ENCODE measurements at places on chromosomes 6 and 20. TPM values are rescaled to one million over a fixed set of nuclear protein-coding genes. Genes with fewer than 3 reads are reported as not detected.

DNA sequence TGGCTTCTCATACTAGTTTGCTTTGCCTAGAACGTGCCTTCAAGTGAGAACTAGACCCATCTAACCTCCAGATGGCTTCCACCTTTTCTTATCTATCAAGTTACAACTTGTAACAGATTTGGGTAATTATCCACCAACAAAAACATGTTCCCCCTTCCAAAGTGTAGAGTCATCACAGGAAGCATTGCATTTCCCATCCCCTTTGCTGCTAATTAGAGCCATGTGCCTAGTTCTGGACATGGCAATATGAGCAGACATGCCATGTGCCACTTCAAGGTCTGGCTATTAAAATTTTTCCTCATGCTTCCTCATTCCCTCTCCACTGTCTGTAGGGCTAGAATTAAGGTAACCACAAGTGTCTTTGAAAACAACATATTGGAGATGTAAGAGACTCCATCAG lies 814.4 kb downstream of the TENT5A start:
- DNase-seq = no peak
- H3K27ac ChIP-seq = no peak overlapping the region
- H3K36me3 ChIP-seq = peaks cover 2% of the 10 kb centered on the region
- H3K27me3 ChIP-seq = no peaks in the 10 kb centered on the region
- H3K4me3 ChIP-seq = no peak overlapping the region
- H3K4me1 ChIP-seq = no peaks in the 10 kb centered on the region

DNA sequence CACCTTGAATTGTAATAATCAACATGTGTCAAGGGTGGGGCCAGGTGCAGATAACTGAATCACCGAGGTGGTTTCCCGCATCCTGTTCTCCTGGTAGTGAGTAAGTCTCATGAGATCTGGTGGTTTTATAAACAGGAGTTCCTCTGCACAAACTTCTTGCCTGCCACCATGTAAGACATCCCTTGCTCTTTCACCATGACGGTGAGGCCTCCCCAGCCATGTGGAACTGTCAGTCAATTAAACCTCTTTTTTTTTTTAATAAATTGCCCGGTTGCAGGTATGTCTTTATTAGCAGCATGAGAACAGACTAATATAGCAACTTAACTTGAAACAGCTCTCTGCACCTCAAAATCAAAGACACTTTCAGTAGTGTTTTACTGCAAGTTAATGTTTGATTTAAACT lies 121.6 kb downstream of the OGFRL1 start:
- no peak overlapping the region for H3K27ac ChIP-seq
- H3K4me3 ChIP-seq = no peak overlapping the region
- H3K36me3 ChIP-seq = peaks cover 2% of the 10 kb centered on the region
- H3K27me3 ChIP-seq = peaks cover 39% of the 10 kb centered on the region

DNA sequence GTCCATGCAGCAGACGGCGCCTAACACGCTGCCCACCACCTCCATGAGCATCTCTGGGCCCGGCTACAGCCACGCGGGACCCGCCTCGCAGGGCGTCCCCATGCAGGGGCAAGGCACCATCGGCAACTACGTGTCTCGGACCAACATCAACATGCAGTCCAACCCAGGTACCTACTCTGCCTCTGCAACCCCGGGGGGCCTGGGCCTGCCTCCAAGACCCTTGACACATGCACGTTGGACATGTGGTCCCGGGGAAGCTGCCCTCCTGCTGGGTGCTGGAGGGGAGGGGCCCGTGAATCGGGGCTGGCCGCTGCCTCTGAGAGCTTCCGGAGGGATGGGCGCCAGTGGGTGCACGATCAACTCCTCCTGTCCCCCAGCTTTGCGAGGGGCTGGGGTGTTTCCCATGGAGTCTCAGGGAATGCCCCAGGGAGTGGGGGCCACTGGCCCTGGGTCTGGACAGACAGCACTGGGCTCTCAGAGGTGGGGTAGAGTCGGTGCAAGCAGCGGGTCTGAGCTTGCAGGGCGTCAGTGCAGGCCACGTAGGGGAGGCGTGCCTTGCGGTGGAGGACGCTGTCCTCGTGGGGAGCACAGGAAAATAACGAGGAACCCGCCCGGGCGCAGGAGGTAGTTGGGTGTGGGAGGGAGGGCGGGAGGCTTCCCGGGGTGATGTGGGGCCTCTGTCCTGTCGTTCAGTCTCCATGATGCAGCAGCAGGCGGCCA lies 19.4 kb downstream of the SS18L1 start:
- H3K27ac ChIP-seq = no peak overlapping the region
- H3K27me3 ChIP-seq = no peaks in the 10 kb centered on the region
- peaks cover 14% of the 10 kb centered on the region for H3K4me1 ChIP-seq
- H3K4me3 ChIP-seq = no peak overlapping the region
- DNase-seq = no peak

DNA sequence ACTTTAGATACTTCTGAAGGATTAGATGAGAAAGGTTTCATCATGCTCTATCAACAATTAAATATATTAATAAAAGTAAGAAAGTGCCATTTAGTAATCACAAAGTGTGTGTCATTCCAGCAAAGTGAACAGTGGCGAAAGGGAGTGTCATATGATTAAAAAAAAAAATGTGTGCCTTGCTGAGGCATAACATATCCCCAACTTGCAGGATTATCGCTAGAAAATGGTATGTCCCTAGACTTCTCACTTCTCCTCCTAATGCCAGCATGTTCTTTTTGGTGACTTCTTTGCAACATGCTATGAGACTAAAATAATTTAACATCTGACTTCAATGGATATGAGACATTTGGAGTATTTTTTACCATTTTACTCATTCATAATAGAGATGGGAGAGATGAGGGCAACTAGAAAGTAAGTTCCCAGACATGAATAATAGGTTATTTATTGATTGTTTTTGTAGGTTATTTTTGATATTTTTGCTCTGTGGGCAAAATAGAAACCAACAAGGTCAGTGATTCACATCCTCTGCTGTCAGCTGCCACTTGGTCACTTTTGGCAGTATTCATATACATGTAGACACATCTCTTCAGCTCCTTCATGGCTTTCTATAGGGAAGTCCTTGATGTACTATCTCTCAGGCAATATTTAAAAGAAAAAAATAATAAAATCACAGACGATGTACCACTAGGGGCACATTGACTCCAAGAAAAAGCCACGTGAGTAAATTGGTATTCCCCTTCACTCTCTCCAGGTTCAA lies 370.1 kb downstream of the BMP2 start:
- no peak overlapping the region for H3K4me3 ChIP-seq
- no peak overlapping the region for H3K27ac ChIP-seq
- H3K4me1 ChIP-seq = no peaks in the 10 kb centered on the region
- H3K27me3 ChIP-seq = no peaks in the 10 kb centered on the region

GRCh38 chr6:36319821-36320220 lies 16.9 kb downstream of the BNIP5 start:
- no peak overlapping the region for H3K27ac ChIP-seq
- no peak overlapping the region for H3K4me3 ChIP-seq
- no peaks in the 10 kb centered on the region for H3K4me1 ChIP-seq
- DNase-seq = no peak

- no peak overlapping the region for H3K27ac ChIP-seq
- no peaks in the 10 kb centered on the region for H3K4me1 ChIP-seq
- H3K27me3 ChIP-seq = peaks cover 54% of the 10 kb centered on the region
- H3K4me3 ChIP-seq = no peak overlapping the region
- DNase-seq = peak; percentile 48
These were observed 520 bp downstream of the SLC24A3 start for GRCh38 chr20:19212821-19213502.

DNA sequence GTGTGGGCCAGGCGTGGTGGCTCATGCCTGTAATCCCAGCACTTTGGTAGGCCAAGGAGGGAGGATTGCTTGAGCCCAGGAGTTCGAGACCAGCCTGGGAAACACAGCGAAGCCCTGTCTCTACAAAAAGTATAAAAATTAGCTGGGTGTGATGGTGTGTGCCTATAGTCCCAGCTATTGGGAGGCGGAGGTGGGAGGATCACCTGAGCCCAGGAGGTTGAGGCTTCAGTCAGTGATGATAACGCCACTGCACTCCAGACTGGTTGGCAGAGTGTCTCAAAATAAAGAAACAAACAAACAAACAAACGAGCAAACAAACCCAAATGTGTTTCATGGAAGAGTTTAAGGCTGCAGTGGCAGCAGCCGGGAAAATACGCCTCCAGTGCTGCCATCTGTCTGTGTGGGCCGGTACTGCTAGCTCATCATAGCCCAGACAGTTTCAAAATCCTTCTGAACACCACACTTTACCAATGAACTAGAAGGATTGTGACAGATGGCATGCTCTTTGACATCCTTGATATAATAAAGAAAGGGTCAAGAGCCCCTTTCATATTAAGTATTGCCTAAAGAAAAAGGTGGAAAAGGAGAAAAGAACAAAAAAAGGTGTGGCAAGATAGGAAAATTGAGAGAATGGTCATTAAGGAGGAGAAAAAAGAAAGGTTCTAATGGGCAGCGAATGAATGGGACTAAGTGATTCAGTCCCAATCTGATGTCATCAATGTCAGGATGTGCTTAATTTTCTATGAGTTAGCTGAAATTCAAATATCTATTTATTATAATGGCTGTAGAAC lies 298.6 kb downstream of the SYNE1 start:
- DNase-seq = peak; percentile 42
- no peaks in the 10 kb centered on the region for H3K36me3 ChIP-seq
- H3K4me3 ChIP-seq = no peak overlapping the region
- no peaks in the 10 kb centered on the region for H3K27me3 ChIP-seq
- H3K4me1 ChIP-seq = peaks cover 6% of the 10 kb centered on the region
- no peak overlapping the region for H3K27ac ChIP-seq

DNA sequence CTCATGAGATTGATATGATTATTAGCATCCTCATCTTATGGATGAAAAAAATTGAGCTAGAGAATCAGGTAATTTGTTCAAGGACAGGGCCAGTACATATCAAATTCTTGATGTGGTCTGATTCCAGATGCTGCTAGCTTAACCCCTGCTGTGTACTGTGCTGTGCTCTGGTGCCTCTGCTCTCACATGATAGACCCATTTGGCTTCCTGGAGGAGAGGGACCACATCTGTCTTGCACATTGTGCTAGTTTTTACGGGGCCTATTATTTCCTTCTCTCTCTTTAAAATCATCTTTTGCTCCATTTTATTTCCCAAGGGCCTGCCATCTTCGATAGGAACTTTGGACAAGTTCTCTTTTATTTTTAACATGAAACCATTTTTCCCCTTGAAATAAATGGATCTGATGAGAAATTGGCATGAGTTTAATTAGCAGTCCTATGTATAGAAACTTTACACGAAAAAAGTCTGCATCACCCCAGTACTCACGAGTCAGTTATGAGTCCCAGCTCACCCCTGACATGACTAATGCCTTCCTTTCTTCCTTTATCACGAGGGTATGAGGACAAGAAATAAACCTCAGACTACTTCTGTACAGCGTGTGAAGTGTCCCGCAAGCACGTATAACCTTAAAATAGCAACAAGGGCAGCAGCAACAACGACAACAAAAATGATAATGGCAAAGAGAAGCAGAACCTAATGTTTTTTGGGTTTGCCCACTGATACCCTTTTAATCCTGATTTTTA lies 26.5 kb downstream of the CD109 start:
- H3K4me3 ChIP-seq = peak overlapping the region; percentile 53
- peak overlapping the region; percentile 77 for H3K27ac ChIP-seq
- H3K27me3 ChIP-seq = no peaks in the 10 kb centered on the region
- peaks cover 7% of the 10 kb centered on the region for H3K36me3 ChIP-seq
- DNase-seq = peak; percentile 39
- H3K4me1 ChIP-seq = peaks cover 55% of the 10 kb centered on the region

DNA sequence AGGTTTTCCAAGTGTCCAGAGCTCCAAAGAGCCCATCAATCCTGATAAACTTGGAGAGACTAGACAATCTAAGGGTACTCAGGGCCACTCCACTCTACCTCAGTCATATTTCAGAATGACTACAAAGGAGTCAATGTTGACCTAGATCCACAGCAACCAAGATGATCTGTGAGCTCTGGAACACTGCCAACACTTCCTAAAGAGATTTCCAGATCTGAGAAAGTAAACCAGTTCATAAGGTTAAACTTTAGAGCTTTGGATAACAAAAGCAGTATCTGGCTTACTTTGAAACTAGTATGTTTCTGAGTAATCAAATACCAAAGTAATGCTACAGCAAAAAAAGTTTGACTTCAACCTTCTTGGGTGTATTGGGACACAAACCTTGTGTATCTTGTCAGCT lies 122.7 kb downstream of the BTBD9 start:
- H3K36me3 ChIP-seq = no peaks in the 10 kb centered on the region
- no peak overlapping the region for H3K27ac ChIP-seq
- H3K4me3 ChIP-seq = no peak overlapping the region
- no peak for DNase-seq

DNA sequence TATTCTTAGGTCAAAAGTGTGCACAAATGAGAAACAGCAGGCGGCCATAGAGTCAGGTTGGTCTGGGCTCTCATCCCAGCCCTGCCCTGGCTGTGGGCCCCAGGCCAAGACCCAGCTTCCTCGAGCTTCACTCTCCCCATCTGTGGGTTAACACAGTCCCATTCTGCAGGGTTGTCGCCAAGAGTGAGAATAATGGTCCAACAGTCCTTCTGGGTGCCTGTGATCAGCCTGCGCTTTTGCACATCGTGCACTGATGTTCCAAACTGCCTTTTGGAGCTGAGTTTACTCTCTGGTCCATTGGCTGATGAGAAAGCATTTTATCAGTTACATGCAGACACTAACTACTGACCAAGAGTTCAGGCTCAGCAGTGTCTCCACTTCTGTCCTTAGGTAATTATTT lies 82.6 kb downstream of the INSM1 start:
- H3K36me3 ChIP-seq = no peaks in the 10 kb centered on the region
- H3K27me3 ChIP-seq = no peaks in the 10 kb centered on the region
- no peak overlapping the region for H3K27ac ChIP-seq
- no peak overlapping the region for H3K4me3 ChIP-seq
- peaks cover 45% of the 10 kb centered on the region for H3K4me1 ChIP-seq
- DNase-seq = no peak

DNA sequence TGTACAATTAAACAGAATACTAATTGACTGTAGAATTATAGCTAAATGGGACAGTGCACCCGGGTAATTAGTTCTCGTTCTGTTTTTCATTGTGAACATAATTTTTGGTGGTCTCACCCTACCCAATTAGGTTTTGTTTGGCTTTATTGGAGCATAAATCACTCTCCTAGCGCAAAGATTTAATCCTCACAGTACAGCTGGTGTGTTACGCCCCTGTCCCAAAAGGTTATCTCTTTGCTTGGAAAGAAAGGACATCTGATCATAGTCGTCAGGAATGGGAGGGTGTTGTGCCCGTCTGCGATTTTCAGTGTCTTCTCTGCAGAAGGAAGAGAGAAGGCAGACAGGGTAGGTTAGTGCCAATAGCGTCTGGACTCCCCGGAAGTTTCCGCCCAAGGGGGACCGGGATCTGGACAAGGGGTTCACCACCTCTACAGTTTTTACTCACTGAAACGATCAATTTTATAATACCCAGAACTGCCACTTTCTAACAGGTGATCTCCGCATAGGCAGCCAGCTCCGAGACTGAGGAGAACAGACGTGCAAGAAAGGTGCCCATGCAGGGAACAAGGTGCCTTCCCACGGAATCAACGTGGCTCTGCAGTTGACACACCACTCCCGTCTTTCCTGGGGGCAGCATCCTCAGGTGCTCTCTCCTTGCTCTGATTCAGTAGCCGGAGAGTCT lies 617.4 kb upstream of the CDH4 start:
- H3K4me1 ChIP-seq = no peaks in the 10 kb centered on the region
- H3K27ac ChIP-seq = no peak overlapping the region
- no peaks in the 10 kb centered on the region for H3K36me3 ChIP-seq

The SLC22A16 gene
- not detected for total RNA-seq

The COL19A1 gene
- 0.26 TPM for total RNA-seq

The RAMACL gene
- total RNA-seq = 0.95 TPM

The GTSF1L gene
- total RNA-seq = not detected

The MBOAT1 gene
- 12.3 TPM for total RNA-seq

The C6orf120 gene
- 13.3 TPM for total RNA-seq

The BNIP5 gene
- total RNA-seq = not detected

The NPEPL1 gene
- total RNA-seq = 29.0 TPM

The CD164 gene
- 164 TPM for total RNA-seq

The PNPLA1 gene
- total RNA-seq = not detected

All from activated T-cell treated with anti-CD3 and anti-CD28 coated beads, Interleukin-2, amount 50 U/mL, for 72 hours (primary cell).